ENCODE measurements at places on chromosomes 12 and 14. TPM values are rescaled to one million over a fixed set of nuclear protein-coding genes. Genes with fewer than 3 reads are reported as not detected.

GRCh38 chr12:57592551-57593165, 1.7 kb downstream of the PIP4K2C start:
- DNase-seq, result no peak

DNA sequence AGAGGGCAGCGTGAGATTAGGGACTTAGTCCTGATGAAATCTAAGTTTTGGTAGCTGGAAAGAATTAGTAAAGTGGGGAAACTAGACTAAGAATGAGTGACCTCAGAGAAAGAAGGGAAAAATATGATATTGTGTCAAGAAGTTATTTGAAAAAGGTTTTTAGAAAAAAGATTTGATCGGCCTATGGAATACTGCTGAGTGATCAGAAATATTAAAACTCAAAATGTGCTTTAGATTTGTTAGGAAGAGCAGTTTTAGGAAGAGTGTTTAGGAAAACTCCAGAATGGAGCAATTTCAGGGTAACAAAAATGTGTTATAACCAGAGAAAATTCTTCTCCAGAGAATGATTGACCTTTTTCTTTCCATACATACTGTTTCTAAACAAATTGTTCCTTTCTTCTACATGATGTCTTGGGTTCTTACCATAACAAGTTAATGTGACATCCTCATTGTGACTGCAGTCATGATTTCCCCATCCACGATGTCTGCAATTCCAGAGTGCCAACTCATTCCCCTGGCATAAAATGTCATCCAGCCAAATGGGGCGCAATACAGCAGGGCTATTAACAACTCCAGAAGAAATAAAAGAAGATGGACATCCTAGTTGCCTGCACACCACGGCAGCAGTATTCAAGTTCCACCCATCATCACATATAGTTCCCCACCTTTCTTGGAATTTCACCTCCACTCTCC, 11.8 kb downstream of the CD163L1 start:
- DNase-seq, result no peak

GRCh38 chr12:51246254-51246853, 7.7 kb downstream of the DAZAP2 start:
- no peak for DNase-seq

The ADCY6 gene
- 18.2 TPM for polyA plus RNA-seq

The MRPL52 gene
- 173 TPM for polyA plus RNA-seq
